ENCODE measurements at places on chromosomes 6 and 20. TPM values are rescaled to one million over a fixed set of nuclear protein-coding genes. Genes with fewer than 3 reads are reported as not detected.

DNA sequence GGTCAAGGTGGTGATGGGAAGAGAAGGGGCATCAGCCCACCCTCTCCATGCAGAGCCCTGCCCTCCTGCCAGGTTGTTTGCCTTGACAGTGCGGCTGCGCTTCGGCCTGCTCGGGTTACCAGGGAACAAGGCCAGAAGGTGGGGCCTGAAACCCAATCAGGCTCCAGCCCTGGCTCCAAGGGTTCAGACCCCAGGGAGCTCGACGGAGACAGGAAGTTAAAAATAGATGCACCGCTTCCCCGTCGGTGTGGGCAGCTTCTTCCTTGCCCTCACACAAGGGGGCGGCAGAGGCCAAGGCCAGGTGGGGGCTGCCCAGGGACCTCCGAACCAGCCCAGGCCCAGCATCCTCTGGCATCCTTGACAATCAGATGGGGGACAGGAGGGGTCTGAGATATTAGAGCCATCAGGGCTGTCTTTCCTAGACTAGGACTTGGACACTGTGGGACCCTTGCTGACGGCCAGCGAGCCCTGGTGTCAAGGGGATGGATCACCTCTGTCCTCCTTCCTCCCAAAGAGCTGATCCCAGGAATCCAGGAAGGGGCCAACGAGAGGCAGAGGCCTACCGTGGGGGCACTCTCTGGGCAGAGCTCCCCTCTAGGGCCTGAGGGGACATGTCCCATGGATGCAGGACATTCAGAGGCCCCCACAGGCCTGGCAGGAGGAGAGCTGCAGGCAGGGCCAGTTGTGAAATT is 65.2 kb downstream of the RIPOR3 start:
- no peak overlapping the region for H3K4me3 ChIP-seq
- H3K27me3 ChIP-seq: no peaks in the 10 kb centered on the region
- H3K27ac ChIP-seq: peak overlapping the region; percentile 23
- peaks cover 41% of the 10 kb centered on the region for H3K4me1 ChIP-seq
- no peaks in the 10 kb centered on the region for H3K36me3 ChIP-seq

The MUC22 gene
- total RNA-seq: not detected

DNA sequence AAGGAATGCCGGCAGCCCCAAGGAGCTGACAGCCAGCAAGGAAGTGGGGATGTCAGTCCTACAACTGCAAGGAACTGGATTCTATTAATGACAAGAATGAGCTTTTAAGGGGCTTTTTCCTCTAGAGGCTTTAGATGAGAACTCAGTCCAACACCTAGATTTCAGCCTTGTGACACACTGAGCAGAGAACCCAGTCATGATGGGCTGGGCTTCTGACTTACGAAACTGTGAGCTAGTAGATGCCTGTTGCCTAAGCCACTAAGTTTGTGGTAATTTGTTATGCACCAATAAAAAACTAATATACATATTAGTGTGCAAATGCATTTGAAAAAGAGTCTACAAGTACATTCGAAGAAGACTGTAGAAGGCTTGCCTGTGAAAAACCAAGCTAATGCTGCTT is 263.3 kb downstream of the SOX4 start:
- H3K27ac ChIP-seq: no peak overlapping the region
- no peak overlapping the region for H3K4me3 ChIP-seq
- H3K27me3 ChIP-seq: no peaks in the 10 kb centered on the region
- peaks cover 13% of the 10 kb centered on the region for H3K4me1 ChIP-seq
- DNase-seq: no peak
- H3K36me3 ChIP-seq: no peaks in the 10 kb centered on the region

- H3K27me3 ChIP-seq: no peaks in the 10 kb centered on the region
- no peaks in the 10 kb centered on the region for H3K36me3 ChIP-seq
- H3K4me1 ChIP-seq: no peaks in the 10 kb centered on the region
These were observed 68.5 kb downstream of the MAP3K5 start for GRCh38 chr6:136723780-136724179.

GRCh38 chr20:6122111-6122872 is 538 bp downstream of the FERMT1 start:
- DNase-seq: peak; percentile 63
- no peaks in the 10 kb centered on the region for H3K27me3 ChIP-seq
- H3K27ac ChIP-seq: peak overlapping the region; percentile 76
- peaks cover 27% of the 10 kb centered on the region for H3K4me1 ChIP-seq

DNA sequence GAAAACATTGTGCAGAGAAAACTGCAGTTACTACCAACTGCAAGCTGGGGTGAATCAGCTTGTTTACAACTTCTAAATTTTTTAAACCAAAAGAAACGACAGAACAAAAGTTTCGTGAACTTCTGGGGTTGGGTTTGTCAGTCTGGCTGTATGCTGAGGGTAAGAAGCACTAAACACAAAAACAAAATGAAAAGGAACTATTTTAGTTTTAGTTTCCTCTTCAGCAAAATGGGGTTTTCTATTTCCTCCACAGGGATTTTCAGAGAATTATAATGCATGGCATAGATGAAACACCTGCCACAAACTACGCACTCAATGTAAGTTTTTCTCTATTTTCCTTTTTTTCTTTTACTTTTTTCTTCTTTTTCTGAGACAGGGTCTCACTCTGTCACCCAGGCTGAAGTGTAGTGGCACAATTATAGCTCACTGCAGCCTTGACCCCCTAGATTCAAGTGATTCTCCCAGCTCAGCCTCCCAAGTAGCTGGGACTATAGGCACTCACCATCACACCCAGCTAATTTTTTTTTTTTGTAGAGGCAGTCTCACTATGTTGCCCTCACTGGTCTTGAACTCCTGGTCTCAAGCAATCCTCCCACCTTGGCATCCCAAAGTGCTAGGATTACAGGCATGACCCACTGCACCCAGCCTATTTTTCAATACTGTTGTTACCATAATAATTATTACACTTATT is 40.6 kb downstream of the CGA start:
- no peaks in the 10 kb centered on the region for H3K36me3 ChIP-seq
- no peak overlapping the region for H3K4me3 ChIP-seq
- no peak overlapping the region for H3K27ac ChIP-seq
- no peaks in the 10 kb centered on the region for H3K27me3 ChIP-seq

- H3K27ac ChIP-seq: peak overlapping the region; percentile 91
- H3K27me3 ChIP-seq: no peaks in the 10 kb centered on the region
- no peak for DNase-seq
- H3K4me1 ChIP-seq: peaks cover 38% of the 10 kb centered on the region
- H3K36me3 ChIP-seq: peaks cover 4% of the 10 kb centered on the region
- peak overlapping the region; percentile 93 for H3K4me3 ChIP-seq
These were observed 896 bp downstream of the SYS1 start for GRCh38 chr20:45363611-45364492.

The EFHC1 gene
- 14.6 TPM for total RNA-seq

DNA sequence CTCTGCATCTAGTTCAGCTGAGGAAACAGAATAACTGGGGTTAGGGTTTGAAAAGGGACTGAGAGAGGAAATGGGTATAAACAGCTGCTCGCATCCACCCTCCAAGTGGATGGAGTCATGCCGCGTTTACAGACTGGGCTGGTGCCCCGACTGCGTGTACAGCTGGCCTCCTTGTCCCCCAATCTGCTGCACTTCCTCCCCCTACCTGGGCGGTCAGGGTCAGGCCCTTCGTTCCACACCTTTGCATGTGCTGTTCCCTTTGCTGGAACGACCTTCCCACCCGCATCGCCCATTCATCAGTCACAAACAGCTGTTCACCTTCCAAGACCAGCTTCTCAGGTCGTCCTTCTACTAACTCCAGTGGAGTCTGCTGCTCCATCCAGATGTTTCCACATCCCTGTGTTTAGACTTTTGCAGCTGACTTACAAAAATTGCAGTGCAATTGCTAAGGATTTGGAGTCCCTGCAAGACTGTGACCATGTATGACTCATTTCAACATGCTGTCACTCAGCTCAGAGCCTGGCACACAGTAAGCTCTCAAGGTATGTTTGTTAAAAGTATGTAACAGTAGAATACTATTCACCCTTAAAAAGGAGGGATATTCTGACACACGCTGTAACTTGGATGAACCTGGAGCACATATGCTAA is 129.3 kb downstream of the DTNBP1 start:
- no peak for DNase-seq
- no peaks in the 10 kb centered on the region for H3K27me3 ChIP-seq
- H3K4me3 ChIP-seq: no peak overlapping the region
